ENCODE measurements at places on chromosomes 7 and 10.
A peak's percentile ranks its signal among the peaks of the same experiment; 100 is the strongest.

- no peak for DNase-seq
These were observed 3.7 kb downstream of the ITPRIP start for GRCh38 chr10:104334561-104334960.

GRCh38 chr10:112185959-112186358 lies 2.4 kb upstream of the GPAM start:
- no peak for DNase-seq

GRCh38 chr10:65313406-65313805 lies 1612.4 kb upstream of the LRRTM3 start:
- DNase-seq, result no peak

- peak; percentile 48 for DNase-seq
These were observed 189.8 kb downstream of the HECW1 start for GRCh38 chr7:43302211-43302711.

DNA sequence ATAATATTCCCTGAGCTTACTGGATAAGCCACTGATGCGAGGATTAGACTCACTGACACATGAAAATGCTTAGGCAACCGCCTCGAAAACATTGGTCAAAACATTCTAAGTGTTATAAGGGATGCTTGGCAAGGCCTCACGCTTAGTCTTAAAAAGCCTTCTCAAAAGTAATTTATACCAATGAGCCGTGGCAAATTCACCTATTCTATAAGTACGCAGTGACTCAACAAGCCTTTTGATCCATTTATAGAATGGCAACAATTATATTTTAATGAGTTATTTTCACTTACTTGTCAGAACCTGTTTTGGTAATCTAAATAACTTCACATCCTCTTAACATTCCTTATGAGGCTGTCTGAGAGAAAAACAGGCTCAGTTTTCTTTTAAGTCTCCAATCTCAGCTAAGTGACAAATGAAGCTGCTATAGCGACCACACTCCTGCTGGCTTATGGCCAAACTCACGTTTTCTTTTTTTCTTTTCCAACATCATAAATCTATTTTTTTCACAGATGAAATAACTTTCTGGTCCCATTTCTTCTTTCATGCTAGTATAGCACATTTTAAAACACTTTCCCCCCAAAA lies 121.2 kb upstream of the AFAP1L2 start:
- no peak for DNase-seq

DNA sequence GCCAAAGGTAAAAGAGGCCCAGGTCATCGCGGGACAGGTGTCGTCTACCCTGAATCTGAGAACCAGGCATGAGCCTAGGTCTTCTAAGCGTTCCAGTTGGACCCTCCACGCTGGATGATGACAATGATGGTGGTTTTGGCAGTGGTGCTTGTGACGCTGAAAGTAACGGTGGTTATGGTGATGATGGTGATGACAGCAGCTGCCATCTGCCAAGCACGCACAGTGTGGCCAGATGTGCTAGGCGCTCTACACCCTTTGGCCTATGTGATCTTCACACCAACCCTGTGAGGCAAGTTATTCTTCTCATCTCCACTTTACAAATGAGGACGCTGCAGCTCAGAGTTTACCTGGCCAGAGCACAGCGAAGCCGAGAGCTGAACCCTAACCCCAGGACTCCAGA lies 93.9 kb downstream of the FAM53B start:
- DNase-seq, result no peak
